Glutamatergic neuron (in vitro differentiated cells): ENCODE measurements at places on chromosomes 2 and 18.

- DNase-seq = no peak
Observed at GRCh38 chr18:60675801-60676200, 303.2 kb upstream of the MC4R start.

DNA sequence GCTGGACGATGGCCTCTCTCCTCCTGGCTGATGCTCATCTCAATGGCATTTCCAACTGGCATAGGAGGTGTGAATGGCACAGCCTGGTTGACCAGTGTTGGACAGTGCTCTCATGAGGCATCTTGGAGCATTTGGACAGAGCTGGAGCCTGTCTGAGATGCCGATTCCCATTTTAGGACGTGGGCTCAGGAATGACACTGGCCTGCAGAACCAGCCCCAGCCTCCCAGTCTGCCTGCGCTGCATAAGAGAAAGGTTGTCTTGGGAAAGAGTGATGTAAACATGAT is 118.2 kb upstream of the COPS8 start:
- no peak for DNase-seq

- peak; percentile 20 for DNase-seq
Observed at GRCh38 chr2:129765678-129766351, 213.7 kb upstream of the RAB6C start.

- no peak for DNase-seq
Observed at GRCh38 chr18:41828137-41828536, 126.9 kb upstream of the PIK3C3 start.

DNA sequence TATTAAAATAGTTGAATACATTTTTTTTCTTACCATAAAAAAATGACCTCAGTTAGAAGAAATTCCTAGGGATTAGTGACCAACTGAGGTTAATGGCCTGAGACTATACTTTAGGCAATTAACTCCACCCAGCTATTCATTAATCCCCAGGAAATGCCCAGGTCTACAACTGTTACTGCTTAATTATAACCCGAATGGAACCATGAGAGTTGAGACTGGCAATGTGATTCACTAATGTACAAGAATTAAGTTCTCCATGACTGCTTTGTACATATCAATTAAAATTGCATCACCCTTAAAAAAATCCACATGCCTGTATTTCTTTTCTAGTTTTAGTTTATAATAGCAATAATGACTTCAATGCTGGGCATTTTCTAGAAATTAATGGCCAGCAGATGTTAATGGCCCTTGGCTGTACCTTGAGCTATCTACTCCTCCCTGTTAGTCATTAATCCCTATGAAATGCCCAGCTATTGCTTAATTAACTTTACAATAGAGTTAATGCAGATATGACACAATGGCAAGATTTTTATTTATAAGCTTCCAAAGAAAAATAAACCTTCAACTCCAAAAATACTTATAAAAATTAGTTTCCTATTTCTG is 44.1 kb downstream of the ERBB4 start:
- no peak for DNase-seq

GRCh38 chr18:57803103-57803969 is at the start of gene ATP8B1:
Gene ATP8B1, minus strand, starts transcription at chr18:57803315. Its CDS starts 71,508 bp downstream, at chr18:57731807.
- DNase-seq = peak; percentile 62

DNA sequence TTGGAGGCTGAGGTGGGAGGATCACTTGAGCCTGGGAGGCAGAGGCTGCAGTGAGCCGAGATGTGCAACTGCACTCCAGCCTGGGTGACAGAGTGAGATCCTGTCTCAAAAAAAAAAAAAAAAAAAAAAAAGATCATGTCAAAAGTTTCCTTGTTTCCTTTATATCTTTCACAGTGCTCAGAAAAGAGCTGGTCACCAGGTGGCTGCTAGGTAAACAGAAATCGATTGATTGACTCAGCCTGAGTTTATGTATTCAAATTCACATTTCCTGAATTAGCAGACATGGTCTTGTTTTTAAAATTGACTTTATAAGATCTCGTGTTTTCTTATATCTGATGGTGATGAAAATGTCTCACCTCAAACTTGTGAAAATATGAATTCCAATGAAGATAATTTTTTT is 261.8 kb upstream of the FANCL start:
- DNase-seq = no peak

DNA sequence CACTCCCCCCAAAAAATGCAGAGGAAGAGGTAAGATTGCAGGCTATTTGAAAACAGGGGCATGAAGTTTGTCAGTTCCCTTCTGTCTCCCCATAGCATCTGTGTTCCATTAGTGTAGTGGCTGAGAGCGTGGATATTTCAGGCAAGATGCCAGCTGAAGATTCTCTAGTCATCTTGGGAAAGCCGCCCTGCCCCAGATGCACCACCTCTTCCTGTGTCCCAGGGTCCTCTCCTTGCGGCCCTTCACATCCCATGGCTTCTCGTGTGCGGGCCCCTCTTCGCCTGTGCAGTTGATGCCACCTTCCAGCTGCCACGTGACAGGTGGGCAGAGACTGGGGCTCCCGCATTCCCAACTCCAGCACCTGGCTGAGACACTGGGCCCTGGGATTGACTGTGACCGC is 16.1 kb downstream of the TMEM127 start:
- DNase-seq = no peak

DNA sequence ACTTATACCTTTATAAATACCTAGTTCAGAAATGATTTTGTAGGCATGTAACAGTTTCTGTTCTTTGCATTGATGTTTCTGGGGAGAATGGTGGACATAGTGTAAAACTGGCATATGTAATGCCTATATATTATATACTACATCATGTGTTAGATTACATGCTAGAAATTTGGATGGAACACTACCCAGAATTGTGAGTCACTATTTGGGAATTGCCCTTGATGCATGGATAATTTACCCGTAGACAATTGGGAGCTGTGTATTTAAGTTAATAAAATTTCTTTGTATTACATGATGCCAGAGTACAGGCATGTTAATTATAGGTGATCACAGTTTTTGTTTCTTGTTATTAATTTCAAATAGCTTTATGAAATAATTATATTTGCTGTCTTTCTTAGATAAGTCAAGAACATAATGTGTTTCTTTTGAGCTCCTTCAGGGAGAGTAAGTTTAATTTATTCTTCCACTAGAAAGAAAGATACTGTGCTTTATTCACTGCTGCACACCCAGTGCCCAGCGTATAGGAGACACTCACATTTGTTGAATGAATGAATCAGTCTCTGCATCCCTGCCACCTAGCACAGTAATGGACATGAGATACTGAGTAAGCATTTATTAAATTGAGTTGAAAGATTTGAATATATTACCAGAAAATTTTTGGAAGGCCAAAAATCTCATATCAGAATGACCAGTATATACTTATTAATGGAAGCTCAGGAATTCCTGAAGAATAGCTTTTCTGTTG is 16.9 kb downstream of the ACSL3 start:
- DNase-seq = no peak

DNA sequence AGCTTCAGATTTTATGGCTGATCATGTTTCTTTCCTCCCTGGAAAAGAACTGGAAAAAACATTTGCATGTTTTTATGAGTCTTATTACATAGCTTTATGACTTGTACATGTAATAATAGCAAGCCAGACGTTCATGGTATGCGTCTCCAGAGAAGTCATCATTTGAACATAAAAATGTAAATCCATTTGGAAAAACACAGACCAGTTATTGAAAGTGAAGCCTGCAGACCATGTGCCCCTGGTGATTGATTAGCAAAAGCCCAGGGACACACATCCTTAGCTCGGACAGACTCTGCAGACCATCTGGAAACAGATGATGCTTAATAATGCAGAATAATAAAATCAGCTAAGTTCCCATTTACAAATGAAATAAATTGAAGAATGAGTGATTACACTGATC is 283.1 kb downstream of the TDRD15 start:
- DNase-seq = no peak

GRCh38 chr2:137928547-137929518 is 35.4 kb upstream of the HNMT start:
- DNase-seq = no peak

- DNase-seq = no peak
Observed at GRCh38 chr2:155842103-155842502, 490.4 kb downstream of the NR4A2 start.

DNA sequence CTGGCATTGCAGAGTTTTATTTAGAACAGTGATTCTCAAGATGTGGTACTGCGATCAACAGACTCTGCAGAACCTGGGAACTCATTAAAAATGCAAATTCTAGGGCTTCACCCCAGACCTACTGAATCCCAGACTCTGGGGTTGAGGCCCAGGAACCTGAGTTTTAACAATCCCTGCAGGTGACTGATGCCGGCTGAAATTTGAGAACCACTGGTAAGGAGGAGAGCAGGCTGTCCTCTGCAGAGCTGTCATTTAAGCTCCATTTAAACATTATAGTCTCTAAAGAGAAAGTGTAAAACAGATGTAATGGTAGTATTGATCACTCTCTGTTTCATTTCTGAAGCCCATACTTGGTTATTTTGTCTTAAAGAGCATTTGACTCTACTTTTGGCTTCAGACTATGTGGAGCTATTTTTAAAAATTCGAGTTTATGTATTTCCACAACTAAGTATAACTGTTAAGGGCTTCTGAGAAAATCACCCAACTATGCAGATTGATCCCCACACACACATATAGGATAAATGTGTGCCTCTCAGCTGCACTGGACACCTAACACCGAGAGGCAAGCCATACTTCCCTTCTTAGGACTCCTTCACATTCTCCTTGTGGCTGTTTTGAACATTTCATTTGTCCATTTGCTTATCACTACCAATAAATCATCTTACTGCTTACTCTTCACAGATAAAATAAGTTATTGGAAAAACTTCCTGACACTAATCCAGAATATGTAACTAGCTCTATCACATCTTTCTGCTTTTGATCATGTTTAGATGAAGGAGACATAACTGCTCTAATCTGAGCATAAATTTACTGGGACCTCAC is 487.5 kb downstream of the DLGAP1 start:
- no peak for DNase-seq

- DNase-seq = no peak
Observed at GRCh38 chr18:666177-666576, 8.7 kb downstream of the TYMS start.

DNA sequence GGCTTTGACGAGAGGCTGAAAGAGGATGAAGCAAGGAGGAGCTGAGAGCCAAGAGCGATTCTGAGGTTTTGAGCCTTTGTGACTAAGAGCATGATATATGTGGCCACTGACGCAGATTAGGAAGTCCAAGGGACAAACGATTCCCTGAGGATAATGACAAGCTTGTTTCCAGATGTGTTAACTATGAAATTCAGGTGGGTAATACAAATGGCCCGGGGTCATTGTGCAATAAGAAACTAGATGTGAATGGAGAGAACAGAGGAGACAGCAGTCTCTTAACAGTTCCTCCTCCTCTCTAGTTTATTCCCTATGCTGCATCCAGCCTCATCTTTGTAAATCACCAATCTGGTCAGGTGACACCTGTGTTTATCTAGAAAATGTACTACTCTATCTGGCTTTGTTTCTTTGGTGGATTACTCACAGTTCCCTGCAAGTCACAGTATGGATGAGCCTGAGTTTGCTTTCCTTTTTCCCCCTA is 84.2 kb downstream of the SOCS6 start:
- DNase-seq = no peak

GRCh38 chr2:127637236-127637630 is 8.7 kb upstream of the GPR17 start:
- no peak for DNase-seq

DNA sequence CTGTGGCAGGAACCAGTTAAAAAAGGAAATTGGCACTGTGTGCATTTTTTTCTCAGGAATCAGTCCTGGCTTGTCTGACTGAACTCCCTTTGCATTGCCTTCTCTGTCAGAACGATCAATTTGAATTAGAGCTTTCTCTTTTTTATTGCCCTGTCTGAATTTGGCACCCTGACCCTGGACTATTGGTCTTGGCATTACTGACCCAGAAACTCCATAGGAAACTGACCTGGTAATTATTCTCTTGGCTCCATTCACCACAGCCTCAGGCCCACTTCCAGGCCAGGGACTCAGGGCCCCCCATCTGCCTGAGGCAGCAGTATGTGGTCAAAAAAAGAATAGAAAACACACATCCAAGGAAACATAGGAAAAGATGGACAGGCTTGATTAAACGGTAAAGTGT is 32.0 kb upstream of the CCDC88A start:
- no peak for DNase-seq

GRCh38 chr2:70715071-70715985 is 52.7 kb downstream of the ADD2 start:
- no peak for DNase-seq

- DNase-seq = no peak
Observed at GRCh38 chr2:171225302-171225980, 64.7 kb upstream of the TLK1 start.

GRCh38 chr2:85712849-85713612 is 18.9 kb downstream of the GNLY start:
- DNase-seq = no peak

- no peak for DNase-seq
Observed at GRCh38 chr2:49028101-49028500, 126.2 kb downstream of the FSHR start.

GRCh38 chr18:23990474-23991410 is 23.8 kb upstream of the TTC39C start:
- no peak for DNase-seq

DNA sequence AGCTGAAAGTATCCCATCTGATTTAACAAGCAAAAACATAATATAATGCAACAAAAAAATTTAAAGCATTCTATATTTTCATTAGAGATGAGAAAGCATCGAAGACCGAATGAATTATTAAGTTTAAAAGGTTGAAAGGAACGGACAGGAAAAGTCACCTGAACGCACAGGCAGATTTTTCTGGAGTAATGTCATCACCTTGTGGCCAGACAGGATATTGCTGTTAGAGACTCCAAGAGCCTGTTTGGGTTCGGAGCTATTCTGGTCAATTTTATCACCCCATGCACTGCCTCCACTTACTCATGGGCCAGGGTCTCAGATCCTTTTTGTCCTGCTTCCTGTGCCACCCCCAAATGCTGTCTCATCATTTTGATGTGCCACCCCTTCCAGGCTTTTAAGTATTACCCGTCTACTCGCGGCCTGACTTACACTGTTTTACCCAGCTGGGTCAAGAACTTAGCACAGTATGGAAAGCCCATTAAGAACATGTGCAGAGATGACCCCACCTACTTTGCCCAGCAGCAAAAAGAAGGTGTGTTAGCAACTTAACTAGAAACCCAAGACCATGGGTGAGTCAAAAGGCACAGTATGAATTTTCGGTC is 27.3 kb downstream of the GKN2 start:
- DNase-seq = no peak

GRCh38 chr18:43393174-43393573 is 115.9 kb upstream of the SYT4 start:
- no peak for DNase-seq

DNA sequence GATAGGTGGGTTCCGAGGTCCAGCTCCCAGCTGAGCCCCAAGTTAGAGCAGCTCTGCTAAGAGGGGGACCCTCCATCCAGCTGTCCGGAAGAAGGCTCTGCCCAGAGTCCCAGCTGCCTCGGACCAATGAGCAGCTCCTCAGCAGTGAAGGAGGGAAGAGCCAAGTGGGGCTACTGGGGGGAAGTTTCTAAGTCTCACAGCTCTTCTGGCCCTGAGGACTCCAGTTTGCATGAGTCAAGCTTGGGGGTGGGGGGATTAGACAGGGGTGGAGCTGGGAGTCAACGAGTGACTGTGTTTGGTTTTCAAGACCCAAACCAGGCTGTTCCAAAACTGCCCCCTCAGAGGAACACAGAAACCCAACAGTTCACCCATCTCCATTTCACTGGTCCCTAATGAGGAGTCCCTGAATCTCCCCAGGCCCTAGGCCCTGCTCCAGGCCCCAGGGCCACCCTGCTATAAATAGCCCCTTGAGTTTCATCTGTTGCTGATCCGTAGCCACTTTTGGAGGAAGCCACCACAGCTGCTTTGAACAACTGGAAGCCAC is 100.9 kb downstream of the TNS1 start:
- no peak for DNase-seq
